Activated naive CD4-positive, alpha-beta T cell (primary cell): ENCODE measurements at places on chromosomes 3 and 15.

DNA sequence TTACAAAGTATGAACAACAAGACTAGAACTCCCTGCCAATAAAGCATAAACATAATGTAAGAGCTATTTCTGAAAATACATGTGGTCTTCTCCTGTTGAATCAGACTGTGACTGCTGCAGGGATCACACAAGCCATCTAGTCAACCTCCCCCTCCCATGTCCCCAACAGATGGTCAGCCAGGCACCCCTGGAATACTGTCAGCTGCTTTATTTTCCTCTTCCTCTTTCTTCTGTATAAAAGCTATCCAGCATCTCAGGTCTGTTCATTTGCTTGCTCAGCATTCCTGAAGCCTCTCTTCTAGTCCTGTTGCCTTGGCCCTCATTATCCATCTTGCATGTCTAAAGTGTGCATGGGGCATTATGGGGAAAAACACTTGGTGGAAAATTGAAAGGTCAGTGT is 6.5 kb upstream of the MINDY4B start:
- DNase-seq: no peak

DNA sequence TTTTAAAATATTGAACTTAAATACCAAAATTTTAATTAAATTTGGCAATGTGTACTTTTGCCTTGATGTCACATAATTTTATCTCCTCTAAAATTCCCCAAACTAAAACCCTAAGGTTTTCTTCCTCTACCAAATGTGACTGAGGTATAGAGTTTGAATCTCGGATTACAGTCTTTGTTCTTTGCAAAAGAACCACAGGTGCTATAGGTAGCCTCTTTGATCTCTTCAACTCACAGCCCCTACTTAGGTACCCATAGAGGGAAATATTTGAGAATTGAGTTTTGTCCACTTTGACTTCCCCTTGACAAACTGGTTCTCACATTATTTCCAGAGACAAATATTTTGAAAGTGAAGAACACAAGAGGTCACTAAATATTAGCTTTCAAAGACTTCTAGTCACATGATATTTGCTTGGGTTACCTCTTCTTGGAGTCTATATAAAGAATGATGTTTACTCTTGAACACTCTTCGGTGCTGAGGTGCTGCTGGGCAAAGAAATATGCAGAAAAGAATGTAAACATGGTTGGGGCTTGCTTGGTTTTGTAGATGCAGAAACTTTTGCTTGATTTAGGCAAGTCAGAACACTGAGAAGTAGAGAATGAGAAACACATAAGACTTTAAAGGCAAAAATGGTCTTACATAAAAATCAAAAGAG is 120.8 kb upstream of the MCTP2 start:
- DNase-seq: no peak

GRCh38 chr15:99124641-99125040 is 19.8 kb downstream of the SYNM start:
- no peak for DNase-seq

DNA sequence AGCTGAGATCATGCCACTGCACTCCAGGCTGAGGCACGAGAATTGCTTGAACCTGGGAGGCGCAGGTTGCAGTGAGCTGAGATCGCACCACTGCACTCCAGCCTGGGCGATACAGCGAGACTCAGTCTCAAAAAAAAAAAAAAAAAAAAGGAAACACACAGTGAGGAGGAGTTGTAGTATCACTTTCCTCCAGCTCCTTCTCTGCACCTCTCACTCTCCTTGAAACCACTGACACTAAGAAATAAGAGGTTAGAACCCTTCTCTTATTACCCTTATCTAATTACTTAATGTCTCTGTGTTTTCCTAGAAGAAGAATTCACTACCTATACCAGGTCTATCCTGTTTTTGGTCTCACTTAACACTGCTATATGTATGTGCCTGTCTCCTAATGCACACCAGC is 31.7 kb downstream of the RAB27A start:
- no peak for DNase-seq

GRCh38 chr3:148861277-148861869 is 3.7 kb upstream of the CPA3 start:
- no peak for DNase-seq

DNA sequence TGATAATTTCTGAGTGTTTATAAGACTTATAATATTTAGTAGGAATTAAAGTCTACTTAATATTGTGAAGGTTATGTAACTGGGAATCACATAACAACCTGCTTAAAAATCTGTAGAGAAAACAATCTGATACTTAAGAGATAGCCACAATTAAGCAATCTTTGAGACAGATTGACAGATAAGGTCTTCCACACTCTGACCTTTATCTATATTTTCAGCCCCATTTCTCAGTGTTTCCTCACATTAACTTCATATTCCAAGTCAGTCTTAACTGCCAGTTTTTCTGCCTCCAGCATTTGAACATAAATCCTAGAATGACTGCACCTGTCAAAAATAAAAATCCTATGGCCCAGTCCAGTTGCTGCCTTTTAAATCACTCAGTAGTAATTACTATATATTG is 423.2 kb downstream of the PYDC2 start:
- no peak for DNase-seq

DNA sequence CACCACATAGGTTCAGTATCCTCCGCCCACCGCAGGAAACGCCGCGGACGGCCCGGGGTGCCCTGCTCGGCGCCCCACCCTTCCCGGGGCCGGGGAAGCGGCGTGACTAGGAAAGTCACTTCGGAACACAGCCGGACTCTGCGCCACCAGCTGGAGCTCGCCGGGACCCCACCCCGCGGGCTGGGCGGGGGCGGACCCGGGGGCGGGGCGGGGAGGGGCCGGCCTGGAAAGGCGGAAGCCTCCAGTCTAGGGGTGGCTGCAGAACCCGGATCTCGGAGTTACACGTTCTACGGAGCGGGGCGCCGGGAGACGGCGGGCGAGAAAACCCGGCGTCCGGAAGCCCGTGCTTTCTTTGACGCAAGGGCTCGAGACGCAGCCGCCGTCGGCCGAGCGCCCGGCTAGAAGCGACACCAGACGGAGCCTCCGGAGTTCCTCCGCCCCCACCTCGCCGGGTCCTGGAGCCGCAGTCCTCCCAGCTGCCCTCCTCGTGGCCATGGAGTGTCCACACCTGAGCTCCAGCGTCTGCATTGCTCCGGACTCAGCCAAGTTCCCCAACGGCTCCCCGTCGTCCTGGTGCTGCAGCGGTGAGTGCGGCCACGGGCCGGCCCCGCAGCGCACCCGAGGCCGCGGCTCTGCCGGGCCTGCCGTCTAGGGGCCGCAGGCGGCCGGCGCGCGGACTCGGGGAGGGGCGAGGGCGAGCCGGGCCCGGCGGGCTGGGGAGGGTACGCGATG is at the start of gene USP3:
TSS of gene USP3 (plus strand) at position 347 of the 732 bp plus-strand sequence. CDS start at position 494, 147 bp downstream.
- DNase-seq: peak; percentile 94

GRCh38 chr3:69009559-69010410 is 3.7 kb downstream of the EOGT start:
- DNase-seq: no peak

DNA sequence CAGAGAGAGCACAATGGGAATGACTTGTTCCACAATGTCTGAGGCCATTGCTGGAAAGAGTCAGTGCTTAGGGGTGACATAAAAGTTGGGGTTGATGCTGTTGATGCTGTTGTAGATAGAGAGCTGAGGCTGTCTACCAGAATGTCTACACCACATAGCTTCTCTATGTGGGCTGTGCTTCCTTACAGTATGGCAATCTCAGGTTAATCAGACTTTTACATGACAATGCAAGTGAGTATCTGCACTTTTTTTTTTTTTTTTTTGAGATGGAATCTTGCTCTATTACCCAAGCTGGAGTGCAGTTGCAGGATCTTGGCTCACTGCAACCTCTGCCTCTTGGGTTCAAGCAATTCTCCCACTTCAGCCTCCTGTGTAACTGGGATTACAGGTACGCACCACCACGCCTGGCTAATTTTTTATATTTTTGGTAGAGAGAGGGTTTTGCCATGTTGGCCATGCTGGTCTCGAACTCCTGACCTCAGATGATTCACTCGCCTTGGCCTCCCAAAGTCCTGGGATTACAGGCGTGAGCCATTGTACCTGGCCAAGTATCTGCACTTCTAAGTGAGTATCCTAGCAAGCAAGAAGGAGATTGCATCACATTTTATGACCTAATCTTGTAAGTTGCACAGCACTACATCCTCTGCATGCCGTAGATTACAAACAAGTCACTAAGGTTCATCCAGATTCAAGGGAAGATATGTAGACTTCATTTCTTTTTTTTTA is 28.7 kb downstream of the DLEC1 start:
- no peak for DNase-seq

- DNase-seq: no peak
Observed at GRCh38 chr3:42247576-42248027, 18.4 kb downstream of the CCK start.

DNA sequence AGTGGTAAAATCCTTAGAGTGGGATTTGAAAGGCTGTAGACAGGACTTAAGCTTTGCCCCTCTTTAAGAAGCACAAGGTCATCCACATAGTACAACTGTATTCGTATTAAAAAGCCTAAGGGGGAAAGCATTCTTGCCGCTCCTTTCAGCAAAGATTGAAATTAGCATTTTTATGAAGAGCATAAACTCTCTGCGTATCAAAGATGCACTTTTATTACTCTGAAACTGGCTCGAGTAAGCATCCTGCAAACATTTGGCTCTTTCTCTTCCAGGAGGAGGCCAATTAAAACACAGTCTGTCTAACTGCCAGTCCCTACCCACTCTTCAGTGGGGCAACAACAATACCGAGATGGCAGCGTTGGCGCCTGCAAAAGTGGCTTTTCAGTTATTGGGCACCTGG is 192.5 kb upstream of the TPRG1 start:
- DNase-seq: no peak

DNA sequence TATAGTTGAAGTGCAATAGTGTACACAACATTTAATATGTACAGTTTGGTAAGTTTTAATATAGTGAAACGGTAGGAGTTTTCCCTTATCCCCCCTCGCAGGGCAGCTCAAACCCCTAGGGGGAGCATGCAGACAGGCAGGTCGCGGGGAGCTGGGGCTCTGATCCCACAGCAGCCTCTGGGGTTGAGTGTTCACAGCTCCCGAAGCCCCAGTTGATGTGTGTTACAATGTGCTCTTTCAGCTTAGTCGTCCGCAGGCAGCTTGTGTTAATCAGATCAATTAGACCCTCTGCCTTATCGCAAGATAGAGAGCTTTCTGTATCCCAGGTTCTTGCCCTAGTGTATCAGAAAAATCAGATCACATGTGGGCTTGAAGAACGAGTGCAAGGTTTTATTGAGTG is 143.1 kb upstream of the CHRNA7 start:
- DNase-seq: no peak

DNA sequence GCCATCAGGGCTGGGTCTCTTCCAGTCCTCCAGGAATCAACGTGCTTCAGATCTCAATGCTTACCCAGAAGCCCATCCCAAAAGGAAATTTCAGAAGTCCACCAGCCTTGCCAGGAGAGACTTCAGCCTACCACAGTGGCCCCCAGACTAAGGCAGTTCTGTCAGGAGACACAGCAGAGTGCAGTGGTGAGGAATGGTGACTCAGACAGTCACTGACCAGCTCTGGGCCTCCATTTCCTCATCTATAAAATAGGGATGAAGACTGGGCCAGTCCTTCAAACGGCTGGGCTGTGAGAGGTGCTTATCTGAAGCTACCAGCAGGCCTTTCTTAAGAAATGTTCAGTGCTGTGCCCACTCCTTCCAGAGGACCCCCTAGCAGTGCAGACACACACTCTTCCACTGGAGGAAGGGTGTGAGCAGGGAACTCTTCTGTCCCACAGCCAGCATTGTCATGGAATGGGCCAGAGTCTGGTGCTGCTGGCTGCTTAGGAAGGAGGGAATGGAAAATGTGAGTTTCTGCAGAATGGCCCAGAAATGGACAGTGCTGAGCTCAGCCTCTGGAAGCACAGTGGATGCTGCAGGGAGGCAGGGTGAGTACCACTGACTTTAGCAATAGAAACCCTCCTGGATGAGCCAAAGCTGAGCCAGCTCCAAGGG is 41.6 kb upstream of the DUSP7 start:
- no peak for DNase-seq

- DNase-seq: no peak
Observed at GRCh38 chr3:17431484-17432045, 310.9 kb downstream of the TBC1D5 start.

GRCh38 chr15:66868918-66869317 is 166.9 kb downstream of the SMAD6 start:
- no peak for DNase-seq

DNA sequence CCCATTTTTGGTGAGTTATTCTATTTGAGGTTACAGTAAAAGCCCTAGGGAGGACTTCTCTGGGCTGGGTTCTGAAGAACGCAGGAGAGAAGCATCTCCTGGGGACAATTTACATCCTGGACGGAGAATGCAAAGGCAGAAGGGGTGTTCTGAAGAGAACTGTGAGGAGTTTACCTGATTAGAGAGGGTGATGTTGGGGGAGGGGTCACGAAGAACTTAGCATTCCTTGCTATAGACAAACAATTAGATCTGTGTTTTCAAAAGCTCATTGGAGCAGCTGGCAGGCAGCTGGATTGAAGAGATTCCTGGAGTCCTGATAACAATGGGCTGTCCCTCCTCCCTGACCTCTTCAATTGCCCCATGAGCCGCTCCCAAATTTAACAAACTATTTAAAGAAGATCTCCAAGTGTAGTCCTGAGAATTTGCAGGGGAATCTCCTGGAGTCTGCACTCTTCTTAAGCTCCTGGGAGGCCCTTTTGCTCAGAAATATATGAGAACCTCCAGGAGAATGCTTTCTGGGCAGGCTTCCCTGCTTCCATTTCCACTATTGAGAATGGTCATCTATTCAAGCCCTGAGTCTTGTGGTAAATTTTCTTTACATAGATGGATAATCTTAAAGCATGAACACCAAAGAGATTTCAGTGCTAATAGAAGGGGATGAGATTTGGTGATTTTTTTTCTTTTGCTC is 55.3 kb downstream of the ARHGAP31 start:
- no peak for DNase-seq

DNA sequence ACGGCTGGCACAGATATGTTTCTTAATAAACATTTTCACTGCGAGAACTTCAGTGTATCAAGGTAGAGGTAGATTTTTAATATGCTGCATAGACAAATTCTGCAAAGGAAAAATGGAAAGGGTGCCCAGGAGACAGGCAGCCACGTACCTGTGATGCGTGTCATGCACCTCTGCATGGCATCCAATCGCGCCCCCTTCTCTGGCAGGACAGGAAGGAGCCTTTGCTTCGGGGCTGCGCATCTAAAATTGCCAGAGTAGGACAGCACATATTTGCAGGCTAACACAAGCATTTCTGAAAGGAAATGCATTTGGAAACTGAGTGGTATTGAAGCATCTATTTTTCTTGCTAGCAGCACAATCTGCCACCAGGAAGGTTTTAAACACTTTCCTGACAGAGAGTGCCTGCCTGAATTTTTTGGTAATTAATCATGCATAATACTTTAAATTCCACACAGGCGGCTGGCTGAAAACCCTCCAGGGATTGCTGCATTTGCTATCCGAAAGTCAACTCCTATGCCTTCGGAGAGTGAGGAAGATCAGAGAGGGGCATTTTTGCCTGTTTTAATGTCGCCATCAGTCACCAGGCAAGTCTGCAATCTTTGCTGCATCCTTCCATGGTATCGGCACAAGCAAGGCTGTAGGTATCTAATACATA is 165.1 kb upstream of the ATP10A start:
- DNase-seq: no peak

DNA sequence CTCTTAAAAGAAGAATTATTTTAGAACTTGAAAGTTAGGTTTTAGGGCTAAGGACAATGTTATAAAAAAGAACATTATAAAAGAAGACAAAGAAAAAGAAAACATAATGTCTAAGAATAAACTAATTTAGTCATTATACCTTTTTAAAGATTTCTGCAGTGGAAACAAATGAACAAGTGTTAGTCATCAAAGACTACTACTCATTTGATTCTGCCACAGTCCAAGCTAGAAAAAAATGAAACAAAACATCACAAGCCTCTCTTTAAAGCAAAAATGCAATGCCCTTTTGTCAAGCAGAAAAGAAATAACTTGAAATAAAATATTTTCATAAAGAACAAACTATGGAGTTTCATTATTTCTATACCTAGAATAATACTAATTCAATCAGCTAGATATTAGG is 102.0 kb downstream of the TBC1D5 start:
- DNase-seq: no peak
